ENCODE measurements at places on chromosomes 2 and 18. TPM values are rescaled to one million over a fixed set of nuclear protein-coding genes. Genes with fewer than 3 reads are reported as not detected.

The POTEC gene
- not detected for total RNA-seq

DNA sequence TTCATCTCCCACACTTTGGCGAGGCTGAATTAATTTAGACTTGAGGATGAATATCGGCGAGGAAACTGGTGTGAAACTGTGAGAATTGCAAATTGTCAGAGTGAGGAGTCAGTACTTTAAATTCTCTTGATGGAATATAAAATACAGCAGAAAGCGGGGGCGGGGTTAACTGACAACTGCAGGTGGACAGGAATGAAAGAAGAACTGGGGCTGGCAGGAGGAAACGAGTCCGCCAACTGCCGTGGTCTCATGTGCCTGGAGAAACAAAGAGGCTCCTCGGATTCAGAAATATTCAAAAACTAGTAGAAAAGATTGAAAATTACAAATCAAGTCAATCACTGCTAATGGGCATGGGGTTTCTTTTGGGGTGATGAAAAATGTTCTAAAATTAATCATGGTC, 44.3 kb downstream of the MOGAT1 start:
- DNase-seq, result no peak

The SKOR2 gene
- not detected for total RNA-seq

The ZNF521 gene
- total RNA-seq, result 66.4 TPM

- no peak for DNase-seq
Measured at GRCh38 chr18:52933356-52933755, 593.4 kb downstream of the DCC start.

The RAPH1 gene
- 26.0 TPM for total RNA-seq

The KIF1A gene
- total RNA-seq, result under 0.01 TPM

GRCh38 chr2:8799004-8799403, 38.4 kb downstream of the KIDINS220 start:
- DNase-seq, result no peak

- DNase-seq, result no peak
Measured at GRCh38 chr2:207041786-207042554, 102.7 kb downstream of the CPO start.

The BCL2L11 gene
- 9.5 TPM for total RNA-seq

The PSMA8 gene
- not detected for total RNA-seq

GRCh38 chr2:46569766-46570165, 90.4 kb downstream of the TMEM247 start:
- no peak for DNase-seq

DNA sequence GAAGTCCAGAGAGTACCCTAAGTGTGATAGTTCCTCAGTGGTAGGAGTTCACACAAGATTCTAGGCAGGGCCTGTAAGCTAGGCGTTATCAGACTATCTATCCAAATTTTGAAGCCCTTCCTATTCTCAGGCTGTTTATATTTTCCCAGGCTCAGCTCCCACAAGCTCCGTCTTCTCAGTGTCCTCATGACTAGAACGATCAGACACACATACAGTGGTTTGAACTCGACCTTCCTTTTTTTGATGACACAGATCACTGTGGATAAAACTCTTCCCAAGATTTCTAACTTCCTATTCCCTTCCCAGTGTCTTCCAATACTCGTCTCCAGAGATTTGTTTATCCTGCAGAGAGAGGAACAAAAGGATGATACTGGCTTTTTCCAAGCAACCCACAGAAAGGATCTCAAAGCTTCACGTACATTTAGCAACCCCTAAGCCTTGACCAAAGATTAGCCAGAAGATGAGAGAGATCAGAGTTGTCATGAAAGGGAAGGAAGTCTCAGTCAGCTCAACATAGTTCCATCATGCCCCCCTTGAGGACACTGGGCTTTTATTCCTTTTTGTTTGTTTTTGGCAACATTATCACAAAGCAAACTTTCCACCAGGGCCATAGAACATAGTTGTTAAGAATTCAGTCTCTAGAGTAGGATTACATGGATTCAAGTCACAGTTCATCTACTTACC, 42.3 kb upstream of the DOK6 start:
- no peak for DNase-seq

- DNase-seq, result no peak
Measured at GRCh38 chr2:171807831-171808393, 86.1 kb downstream of the SLC25A12 start.

DNA sequence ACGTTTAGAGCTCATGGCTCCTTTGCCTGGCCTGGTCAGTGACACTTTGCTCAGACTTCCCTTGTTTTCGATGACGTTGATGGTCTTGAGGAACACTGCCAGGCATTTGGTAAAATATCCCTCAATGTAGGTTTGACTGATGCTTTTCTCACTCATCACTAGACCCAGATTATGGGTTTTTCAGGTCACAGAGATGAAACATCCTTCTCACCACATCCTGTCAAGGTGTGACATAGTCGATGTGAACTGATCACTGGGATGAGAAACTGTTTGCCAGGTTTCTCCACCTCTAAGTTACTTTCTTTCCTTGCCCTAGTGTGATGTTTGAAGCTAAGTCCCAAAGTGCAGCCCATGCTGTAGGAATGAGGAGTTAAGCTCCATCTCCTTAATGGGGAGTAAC, 81.5 kb downstream of the AFF3 start:
- no peak for DNase-seq

The MBD1 gene
- 34.3 TPM for total RNA-seq

GRCh38 chr2:98803405-98804264, 72.7 kb upstream of the MGAT4A start:
- no peak for DNase-seq

The PSMD14 gene
- 79.3 TPM for total RNA-seq

GRCh38 chr2:69086466-69086865, 73.5 kb downstream of the ANTXR1 start:
- no peak for DNase-seq
